Amniotic stem cell (primary cell): ENCODE measurements at places on chromosomes 3 and 15.

- no peak for DNase-seq
These were observed 86.7 kb downstream of the FAM43A start for GRCh38 chr3:194772241-194773000.

DNA sequence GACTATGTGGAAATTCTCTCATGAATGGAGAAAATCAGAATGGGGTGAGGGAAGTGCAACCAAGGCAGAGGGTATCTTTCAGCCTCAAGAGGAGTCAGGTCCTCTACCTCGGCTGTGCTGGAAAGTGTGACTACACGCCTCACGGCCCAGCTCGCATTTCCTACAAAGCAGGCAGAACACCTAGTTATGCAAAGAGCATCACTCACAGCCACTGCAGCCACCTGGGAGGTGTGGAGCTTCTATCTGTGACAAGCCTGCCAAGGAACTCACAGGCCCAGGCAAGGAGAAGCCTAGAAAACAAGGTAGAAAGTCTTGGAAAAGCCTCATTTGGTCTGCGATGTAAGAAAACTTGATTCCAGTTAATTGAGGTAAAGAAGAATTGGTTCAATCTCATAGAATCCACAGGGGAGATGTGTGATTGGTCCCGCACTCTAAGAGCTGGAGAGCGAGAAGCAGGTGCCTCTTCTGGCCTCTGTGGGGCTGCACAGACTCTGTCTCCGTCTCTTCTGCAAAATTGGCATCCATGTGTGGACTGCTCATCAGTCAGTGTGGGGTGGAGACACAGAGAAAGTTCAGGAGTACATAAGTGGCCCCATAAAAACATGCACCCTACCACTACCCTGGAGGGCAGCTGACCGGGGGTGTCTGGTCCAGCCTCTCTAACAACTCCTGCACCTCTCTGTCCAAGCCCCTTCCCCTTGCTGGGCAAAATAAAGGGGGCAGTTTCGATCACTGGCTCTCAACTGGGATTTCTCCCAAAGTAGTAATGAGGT, 76.8 kb downstream of the TAMM41 start:
- DNase-seq = no peak

DNA sequence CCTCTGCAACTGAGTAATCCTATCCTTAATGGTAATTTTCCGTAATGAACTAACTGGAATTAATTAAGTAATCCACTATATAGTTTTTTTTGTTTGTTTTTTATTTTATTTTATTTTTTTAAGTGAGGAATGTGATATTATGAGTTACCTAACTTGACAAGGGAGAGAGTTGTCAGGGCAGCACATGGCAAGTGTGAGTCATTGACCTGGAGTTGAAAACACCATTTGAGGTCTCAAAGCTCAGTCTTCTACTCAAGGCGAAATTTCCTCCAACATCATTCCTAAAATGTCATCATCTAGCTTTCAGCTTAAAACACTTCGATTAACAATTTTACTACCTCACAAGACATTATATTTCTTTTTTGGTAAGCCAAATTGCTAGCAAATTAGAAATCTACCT, 87.8 kb downstream of the NECTIN3 start:
- DNase-seq = no peak

DNA sequence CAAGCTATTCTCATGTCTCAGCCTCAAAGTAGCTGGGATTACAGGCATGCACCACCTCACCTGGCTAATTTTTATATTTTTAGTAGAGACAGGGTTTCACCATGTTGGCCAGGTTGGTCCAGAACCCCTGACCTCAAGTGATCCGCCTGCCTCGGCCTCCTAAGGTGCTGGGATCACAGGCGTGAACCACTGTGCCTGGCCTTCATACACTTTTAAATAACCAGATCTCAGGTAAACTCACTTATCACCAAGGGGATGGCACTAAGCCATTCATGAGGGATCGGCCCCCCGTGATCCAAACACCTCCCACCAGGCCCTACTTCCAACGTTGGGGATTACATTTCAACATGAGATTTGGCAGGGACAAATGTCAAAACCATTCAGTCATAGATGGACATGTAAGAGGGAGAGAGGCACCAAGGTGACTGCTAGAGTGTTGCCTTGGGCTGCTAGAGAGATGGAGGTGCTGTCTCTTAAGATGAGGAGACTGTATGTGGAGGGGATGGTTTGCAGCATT, 13.3 kb upstream of the DOCK3 start:
- DNase-seq = no peak

DNA sequence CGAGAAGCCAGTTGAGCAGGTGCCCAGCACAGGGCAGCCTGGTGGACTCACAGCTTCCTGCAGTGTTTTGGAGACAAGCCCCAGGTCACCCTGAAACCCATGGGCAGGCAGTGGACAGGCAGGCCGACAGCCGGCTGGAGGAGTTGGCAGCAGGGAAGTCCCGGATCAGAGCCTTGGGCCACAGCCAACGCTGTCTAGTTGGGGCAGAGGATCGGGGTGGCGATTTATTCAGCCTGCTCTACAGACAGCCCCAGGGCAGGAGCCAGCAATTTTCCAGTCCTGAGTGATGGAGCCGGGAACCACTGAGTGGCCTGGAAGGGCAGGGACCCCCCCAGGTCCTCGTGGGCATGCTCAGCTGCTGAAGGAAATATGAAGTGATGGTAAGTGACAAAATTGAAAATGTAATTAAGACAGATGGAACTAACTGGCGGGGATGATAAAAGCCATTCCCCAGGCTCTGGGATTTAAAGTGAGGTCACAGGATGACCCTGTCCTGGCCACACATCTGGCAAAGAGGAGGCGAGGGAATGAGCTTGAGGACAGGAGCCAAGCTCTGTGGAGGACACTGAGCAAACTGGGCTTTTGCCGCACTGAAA, 34.4 kb upstream of the TBC1D21 start:
- DNase-seq = no peak

DNA sequence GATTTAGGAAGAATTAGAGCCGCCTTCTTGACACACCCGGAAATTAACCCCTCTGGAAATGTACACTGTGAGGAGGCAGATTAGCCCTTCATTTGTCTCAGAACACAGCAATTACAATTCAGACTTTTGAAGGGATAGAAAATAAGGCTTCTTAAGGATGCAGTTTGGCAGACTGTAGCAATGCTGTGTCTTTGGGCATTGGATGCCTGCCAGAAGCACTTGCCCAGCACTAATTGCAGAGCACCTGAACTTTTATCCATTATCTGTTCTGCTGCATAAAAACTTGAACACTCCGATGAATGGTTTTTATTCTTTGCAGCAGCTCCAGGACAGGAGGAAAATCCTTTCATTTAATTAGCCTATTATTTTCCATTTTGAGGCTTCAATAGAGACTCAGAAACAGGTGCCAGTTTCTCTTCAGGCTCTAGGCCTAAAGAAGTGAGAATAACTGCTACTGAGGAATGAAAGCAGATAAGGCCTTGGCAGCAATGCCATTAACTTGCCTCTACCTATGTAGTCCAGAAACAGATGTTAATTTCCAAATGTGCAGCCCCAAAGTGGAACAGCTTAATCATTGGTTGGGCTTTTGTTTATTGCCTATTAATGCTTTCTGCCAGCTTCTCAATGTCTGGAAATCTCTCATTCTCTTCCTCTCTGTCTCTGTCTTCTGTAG, 418.5 kb downstream of the NSUN3 start:
- no peak for DNase-seq

- DNase-seq = no peak
These were observed 3.6 kb downstream of the CRTAP start for GRCh38 chr3:33117461-33117860.

DNA sequence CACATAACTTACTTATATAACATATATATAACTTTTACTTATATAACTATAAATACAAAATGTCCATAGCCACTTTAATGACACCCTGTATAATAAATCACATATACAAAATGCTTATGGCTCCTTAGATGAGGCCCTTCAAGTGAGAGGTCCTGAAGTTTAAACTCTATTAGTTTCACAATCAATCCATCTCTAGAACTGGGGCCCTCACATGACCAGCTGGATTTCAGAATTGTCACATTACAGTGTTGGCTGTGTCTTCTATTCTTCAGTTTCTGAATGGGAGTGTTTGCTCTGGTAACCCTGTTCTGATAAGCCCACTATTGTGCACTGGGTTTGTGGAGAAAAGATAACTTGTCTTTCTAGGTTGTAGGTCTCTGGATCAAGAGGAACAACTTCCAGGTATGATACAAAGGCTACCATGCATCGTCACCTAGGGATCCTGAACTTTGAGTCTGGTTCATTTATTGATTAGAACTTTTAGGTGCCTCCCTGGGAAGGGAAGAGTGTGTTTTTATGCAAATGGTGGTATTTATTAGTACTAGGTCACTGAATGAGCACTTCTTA, 107.9 kb downstream of the DNAH12 start:
- no peak for DNase-seq

- no peak for DNase-seq
These were observed 57.8 kb upstream of the RYK start for GRCh38 chr3:134308350-134308891.
